Epithelial cell of proximal tubule (primary cell): ENCODE measurements at places on chromosomes 12 and 14.

- DNase-seq: no peak
Observed at GRCh38 chr12:115891556-115892164, 385.8 kb downstream of the MED13L start.

GRCh38 chr12:128534906-128535305 lies 267.9 kb downstream of the TMEM132C start:
- no peak for DNase-seq

- DNase-seq: peak; percentile 87
Observed at GRCh38 chr14:34982421-34983147, at the start of gene SRP54. Gene SRP54, plus strand, starts transcription at chr14:34982992. Its CDS starts 13,718 bp downstream, at chr14:34996710.

DNA sequence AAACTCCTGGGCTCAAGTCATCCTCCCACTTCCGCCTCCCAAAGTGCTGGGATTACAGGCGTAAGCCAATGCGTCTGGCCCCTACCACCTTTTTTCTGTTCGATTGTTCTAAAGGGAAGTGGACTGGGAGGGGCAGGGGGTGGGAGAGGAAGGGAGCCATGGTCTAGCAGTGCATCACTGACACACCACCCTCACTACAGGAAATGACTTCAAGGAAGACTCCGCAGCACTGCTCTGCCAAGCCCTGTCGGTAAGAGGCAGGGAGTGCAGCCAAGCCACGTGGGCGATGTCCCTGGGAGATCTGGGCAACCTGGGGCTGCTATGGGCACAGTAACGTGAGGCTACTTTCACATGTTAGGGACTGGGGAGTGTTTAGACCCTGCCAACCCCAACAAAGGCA lies 18.0 kb downstream of the LRRC74A start:
- DNase-seq: no peak

DNA sequence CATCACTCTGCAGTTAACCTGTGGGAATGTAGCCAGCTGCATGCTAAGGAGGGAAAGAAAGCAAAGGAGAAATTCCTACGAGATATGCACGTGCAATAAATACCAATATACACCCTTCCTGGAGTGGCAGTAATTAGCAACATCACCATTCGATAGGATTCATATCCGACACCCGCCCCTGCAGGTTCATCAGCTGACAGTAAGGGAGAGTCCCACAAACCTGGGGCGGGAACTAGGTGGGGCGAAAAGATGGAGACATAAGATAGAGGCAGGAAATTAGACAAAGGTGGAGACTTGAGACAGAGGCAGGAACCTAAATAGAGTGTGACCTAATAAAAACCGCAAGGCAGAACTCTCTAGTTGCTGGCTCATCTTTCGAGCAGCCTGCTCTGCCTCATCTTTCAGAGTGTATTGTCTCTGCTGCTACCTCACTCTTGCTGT lies 51.6 kb downstream of the PLEKHG3 start:
- DNase-seq: no peak

DNA sequence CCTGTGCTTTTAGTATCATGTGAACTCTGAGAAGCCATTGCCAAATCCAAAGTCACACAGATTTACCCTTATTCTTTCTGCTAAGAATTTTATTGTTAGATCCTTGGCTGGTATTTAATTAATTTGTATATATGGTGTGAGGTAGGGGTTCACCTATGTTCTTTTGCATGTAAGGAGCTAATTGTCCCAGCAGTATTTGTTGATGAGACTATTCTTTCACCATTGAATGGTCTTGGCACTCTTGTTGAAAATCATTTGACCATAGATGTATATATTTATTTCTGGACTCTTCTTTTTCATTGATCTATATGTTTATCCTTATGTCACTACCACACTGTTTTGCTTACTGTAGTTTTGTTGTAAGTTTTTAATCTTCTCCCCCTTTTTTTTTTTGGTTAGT lies 26.2 kb downstream of the G2E3 start:
- DNase-seq: no peak

DNA sequence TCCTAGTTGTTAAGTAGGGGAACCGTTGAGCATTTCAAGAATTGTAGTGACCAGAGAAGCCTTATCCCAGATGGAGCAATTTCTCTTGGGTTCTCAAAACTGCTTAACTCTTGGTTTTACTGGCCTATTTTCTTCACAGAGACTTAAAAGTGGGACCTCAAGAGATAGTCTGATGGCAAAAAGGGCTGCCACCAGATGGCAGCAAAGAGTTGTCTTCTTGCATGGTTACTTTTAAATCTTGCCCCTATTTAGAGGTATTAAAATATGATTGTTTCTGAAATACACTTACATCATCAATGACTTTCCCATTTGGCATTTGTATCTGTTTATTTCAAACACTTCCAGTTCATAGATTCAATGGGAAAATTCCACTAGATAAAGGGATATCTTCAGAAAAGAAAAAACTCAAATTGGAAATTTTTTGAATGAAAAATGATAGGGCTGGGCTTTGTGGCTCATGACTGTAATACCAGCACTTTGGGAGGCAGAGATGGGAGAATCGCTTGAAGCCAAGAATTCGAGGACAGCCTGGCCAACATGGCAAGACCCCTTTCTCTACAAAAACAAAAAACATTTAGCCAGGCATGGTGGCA lies 69.9 kb upstream of the CNTN1 start:
- DNase-seq: peak; percentile 3

DNA sequence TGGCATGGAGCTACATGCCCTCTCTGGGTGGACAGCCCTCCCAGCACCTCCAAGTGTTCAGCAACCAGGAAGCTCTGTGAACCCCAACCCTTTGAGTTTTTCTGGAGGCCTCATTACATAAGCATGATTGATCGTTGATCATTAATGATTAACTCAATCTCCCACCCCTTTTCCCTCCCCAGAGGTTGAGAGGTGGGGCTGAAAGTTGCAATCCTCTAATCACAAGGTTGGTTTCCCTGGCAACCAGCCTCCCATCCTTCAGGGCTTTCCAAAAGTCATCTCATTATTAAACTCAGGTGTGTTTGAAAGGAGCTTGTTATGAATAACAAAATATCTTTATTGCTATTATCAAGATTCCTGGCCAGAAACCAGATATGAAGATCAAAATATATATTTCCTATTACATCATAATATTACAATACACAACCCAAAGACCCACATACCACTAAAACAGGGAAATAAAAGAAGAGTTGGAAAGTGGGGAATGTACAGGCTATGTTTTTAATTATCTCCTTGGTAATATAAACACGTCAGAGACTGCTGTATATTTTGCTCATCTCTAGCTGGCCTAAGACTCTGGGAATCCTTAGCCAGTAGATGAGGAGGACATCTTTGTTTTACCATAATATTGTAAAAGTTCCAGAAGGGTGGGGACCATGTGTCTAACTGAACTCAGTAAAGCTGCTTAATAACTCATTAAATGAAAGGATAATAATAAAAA lies 73.6 kb downstream of the SSPN start:
- no peak for DNase-seq

GRCh38 chr12:70443062-70443673 lies 77.1 kb downstream of the KCNMB4 start:
- DNase-seq: no peak

GRCh38 chr12:32939801-32940200 lies 43.2 kb upstream of the PKP2 start:
- DNase-seq: no peak
